ENCODE measurements at places on chromosomes 4 and X. TPM values are rescaled to one million over a fixed set of nuclear protein-coding genes. Genes with fewer than 3 reads are reported as not detected.

- peak; percentile 7 for DNase-seq
Observed at GRCh38 chr4:94978904-94979303, 221.1 kb downstream of the BMPR1B start.

DNA sequence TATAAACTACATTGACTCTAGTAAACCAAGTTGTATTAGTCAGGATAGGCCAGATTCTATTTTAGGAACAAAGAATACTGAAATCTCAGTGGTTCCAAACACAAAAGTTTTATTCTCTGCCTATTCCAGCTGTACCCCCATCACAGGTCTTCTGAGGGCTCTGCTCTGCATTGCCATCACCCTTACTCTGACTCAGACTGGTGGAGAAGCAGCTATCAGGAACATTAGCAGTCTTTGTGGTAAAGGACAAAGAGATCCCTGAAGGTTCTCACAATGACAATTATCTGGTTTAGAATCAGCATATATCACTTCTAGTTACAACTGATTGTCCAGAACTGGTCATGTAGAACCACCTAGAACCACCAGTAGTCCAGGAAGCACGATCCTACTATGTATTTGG, 251.1 kb downstream of the GLUD2 start:
- no peak for DNase-seq

DNA sequence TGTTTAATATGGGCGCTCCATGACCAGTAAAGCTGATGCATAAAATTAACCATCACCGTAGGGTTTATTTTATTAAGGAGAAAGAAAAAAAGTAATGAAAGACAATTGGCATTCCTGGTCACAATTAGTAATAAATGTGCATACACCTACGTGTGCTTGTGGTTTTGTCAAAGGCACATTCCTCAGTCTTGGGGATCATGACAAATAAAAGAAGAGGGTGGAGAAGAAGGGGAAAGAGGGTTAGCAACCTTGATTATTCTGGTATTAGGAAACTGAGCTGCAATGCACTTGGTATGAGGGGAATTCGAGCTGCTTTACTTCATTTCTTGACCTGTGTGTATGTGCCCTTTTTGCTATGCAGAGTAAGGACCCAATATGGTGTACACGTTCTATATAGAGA, 1798.3 kb upstream of the PCDH7 start:
- peak; percentile 3 for DNase-seq

GRCh38 chrX:3191201-3191600, 149.9 kb downstream of the ARSF start:
- DNase-seq = no peak

DNA sequence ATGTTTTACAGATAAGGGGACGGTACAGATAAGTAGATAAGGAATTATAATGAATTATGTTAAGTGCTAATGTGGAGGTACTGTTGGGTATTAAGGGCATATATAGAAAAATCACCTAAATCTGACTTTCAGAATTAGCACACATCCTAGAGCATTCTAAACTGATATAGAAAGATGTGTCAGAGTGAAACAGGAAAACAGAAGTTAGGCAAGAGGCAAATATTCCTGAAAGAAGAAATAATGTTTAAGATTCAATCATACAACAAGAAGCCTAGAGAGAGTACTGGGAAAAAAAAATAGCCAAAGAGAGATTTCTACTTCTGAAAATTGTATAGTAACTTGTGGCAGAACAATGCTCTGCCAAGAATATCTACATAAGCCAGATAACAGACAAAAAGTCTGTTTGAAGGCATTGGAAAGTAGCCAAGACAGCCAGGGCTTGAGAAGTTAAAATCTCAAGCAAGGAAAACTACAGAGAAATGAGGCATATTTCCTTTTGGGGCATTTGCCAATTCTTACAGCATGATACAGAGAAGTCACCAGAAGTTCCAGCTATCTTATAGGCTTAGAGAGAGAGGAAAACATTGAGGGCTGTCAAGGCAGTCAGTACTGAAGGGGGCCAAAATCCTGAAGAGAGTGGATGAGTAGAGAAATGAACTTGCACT, 646.0 kb downstream of the RPA4 start:
- no peak for DNase-seq

- peak; percentile 50 for DNase-seq
Observed at GRCh38 chrX:40573763-40574162, 7.0 kb upstream of the ATP6AP2 start.

DNA sequence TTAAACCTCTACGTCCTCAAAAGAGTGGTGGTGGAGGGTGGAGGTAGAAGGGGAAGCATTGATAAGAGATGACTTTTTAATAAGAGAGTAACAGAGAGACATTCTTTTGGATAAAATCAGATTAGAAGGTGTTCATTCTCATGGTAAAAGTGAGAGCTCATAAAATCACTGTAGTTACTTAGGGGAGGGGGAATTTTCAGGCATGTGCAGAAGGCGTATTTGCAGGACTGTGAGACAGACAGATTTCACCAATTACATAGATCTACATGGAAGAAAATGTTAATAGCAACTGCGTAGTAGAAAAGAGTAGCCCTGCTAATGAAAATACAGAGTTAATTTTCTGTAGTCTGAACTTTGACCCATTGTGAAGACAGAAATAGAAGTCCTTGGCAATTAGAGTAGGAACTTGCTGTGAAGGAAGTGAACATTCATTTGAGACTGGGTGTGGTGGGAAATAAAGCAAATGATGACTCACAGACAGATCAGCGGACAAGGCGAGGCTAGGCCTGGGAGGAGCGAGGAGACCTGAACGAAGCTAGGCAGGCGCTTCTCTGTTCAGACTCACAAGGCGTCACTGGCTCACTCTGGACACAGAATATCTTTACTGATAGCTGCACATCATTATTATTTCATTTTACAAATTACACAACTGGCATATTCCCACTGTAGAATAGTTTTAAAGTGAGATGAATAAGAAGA, 57.2 kb upstream of the FAM9C start:
- DNase-seq = peak; percentile 91

DNA sequence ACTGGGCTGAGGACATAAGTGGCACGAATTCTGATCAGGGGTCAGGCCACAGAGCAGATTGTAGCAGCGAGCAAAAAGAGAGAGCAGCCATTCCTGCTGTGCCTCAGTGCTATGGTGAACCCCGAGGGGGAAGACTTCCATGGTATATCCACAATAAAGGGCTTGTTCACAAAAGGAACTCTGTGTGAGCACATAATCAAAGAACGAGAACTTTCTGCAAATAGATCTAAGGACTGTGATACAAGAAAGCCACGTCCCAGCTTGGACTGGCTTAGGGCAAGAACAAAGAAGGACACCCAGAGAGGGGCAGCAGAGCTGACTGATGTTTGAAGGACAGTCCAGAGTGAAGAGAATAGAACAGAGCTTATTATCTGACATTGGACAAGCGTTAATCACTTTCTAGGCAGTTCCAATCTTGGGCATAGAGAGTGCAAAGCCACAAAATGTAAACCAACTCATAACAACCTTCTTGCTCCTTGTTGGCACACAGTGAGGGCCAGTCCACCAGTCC, 24.0 kb downstream of the PPEF2 start:
- DNase-seq = no peak

GRCh38 chr4:138238521-138239292, 3.4 kb downstream of the SLC7A11 start:
- no peak for DNase-seq

GRCh38 chr4:171639540-171639939, 173.7 kb upstream of the GALNTL6 start:
- DNase-seq = no peak

DNA sequence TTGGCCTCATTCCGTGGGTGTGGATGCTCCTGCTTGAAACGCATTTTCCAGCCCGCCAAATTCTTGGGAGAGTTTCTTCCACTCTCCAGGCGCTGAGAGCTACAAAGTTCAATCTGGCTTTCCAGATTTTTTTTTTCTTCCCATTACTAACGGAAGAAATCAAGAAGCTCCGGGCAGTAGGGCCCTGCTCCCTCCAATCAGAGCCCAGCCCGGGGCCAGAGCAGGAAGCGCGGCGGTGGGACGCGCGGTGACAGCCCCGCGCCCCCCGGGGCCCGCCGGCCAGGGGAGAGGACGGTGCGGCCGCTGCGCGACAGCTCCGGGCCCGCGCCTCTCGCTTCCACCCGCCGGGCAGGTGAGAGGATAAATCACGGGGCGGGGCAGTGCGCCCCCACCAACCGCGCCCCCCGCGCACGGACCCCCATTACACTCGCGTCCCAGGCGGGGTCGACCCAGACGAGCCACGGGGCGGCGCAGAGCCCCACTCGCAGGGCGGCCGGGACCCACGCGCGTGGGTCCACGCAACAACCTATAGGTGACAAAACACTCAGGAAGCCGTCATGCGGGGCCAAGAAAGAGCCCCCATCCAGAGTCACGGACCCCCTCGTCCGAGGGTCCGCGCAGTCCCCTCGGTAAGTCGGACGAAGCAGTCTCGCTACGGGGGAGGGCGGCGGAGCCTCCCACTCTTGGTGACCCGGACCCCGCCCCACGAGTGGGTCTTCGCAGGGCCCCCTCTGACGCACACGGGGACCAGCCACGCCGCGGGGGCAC, 868 bp downstream of the AFAP1 start:
- DNase-seq = no peak

- no peak for DNase-seq
Observed at GRCh38 chrX:12811658-12812057, 20.4 kb downstream of the PRPS2 start.

DNA sequence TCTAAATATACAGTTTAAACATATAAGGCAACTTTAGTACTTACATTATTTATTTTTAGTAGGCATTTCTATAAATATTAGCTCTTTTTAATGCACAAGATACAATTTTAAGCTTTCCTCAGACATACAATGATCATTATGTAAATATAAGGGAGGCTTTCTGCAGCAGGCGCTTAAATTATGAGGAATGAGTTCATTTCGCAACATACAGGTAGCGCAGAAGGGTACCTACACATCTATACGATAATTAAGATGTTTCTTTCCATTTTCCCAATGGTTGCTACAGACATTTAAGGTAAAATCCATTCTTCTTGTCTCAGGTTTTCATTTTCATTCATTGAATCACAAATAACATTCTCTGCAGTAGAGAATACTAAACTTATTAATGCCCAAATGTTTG, 1.2 kb downstream of the AASDH start:
- DNase-seq = no peak

DNA sequence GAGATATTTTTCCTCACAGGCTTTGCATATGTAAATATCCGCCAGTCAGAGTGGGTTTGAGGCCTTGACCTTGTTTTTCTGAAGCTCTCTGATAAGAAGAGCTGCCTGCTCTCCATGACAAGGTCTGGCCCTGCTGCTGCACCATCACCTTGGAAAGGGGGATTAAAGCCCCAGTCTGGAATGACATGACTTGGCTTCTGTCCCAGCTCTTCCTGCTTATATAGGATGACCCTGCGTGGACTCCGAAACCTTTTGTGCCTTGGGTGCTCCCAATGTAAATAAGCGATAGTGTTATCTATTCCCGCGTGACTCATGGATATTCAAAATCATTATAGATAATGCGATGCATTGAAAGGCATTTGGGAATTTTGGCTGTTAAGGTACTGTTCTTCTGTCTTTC, 139.3 kb downstream of the BMPR1B start:
- DNase-seq = no peak

DNA sequence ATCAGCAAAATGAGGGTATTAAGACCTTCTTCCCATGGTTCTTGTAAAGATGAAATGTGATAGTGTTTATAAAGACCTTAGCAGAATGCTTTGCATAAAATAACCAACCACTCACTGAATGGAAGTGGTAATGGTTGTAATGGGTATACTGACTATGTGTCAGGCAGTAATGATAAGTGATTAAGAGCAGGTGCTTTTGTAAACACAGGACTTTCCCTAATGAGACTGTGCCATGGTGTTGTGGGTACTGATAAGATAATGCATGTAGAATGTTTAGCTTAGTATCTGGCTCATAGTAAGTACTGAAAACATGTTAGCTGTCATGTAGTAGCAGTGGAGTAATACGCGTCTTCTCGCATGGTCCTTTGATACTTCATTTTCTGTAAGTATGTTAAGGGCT, 6.9 kb downstream of the LSM6 start:
- DNase-seq = no peak

DNA sequence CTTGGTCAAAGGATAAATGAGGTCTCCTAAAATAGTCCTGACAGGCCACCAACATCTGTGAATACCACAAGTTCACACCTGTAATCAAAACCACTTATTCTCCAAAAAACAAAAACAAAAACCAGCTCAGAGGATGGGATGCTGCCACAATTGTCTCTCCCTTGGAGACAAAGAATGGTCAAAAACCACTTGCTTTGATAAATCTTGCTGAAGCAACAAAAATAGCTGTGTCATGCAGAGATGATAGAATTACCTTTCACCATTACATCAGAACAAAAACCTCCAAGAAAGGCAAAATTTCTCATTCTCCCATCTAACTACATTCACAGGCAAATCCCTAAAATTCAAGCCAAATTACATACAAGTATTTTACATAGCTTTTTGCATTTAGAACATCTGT, 180.4 kb downstream of the MAML3 start:
- DNase-seq = no peak

GRCh38 chr4:117093571-117093970, 8.2 kb upstream of the TRAM1L1 start:
- peak; percentile 22 for DNase-seq

GRCh38 chrX:134202561-134202960, 34.4 kb upstream of the CCDC160 start:
- no peak for DNase-seq

DNA sequence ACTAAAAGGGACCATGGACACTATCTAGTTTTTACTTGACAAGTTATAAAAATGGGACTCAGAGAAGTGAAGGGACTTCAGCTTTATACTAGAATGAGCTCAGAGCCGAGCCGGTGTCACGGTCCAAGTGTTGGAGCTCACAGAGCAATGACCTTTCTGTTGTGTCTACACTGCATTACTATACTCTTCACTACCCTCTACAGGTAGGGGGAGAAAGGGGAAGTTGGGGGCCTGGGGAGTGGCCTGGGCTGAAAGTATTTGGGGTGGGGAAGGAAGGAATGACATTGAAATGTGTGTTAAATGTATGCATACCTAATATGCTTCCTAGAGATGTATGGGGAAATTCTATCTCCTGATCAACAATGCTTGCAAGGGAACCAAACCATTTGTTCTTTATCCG, 48.8 kb upstream of the HHIP start:
- no peak for DNase-seq

- DNase-seq = peak; percentile 74
Observed at GRCh38 chr4:33482773-33483172, 2761.5 kb downstream of the ARAP2 start.

GRCh38 chr4:155514628-155515027, 137.9 kb upstream of the MAP9 start:
- no peak for DNase-seq

DNA sequence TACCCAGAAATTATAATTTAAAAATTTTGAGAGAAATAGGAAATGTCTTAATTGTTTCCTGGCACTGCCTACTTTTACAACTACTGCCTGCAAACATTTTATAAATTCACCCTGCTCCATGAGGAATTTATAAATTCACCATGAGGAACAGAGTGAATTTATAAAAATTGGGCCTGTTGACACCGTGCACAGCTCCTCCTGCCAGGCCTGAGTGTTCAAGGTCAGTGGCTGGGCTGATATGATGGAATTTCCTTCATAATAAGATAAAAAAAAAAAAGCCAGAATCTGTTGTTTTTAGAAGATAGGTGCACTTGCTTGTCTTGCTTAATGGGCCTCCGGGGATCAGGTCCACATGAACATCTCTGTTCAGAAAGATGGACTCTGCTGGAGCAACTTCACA, 151.7 kb upstream of the RASGEF1B start:
- no peak for DNase-seq

Gene GYG2
- 0.58 TPM for total RNA-seq

Gene TMPRSS11F
- total RNA-seq = not detected

Gene PLCXD1
- 25.7 TPM for total RNA-seq

Gene AFP
- total RNA-seq = not detected

Gene TIGD2
- total RNA-seq = 4.2 TPM

Gene FDCSP
- not detected for total RNA-seq

Gene GPR119
- not detected for total RNA-seq

Gene EDNRA
- 2.4 TPM for total RNA-seq

Gene FAM9C
- not detected for total RNA-seq

Gene ZNF711
- total RNA-seq = 1.6 TPM
